Suppressor macrophage (primary cell): ENCODE measurements at places on chromosomes 12 and 14.

GRCh38 chr12:42936991-42937390 lies 347.4 kb upstream of the PRICKLE1 start:
- DNase-seq: no peak

GRCh38 chr14:20823859-20824258 lies 21.2 kb upstream of the RNASE1 start:
- no peak for DNase-seq

- DNase-seq: no peak
Measured at GRCh38 chr12:76720068-76720467, 43.8 kb upstream of the ZDHHC17 start.

DNA sequence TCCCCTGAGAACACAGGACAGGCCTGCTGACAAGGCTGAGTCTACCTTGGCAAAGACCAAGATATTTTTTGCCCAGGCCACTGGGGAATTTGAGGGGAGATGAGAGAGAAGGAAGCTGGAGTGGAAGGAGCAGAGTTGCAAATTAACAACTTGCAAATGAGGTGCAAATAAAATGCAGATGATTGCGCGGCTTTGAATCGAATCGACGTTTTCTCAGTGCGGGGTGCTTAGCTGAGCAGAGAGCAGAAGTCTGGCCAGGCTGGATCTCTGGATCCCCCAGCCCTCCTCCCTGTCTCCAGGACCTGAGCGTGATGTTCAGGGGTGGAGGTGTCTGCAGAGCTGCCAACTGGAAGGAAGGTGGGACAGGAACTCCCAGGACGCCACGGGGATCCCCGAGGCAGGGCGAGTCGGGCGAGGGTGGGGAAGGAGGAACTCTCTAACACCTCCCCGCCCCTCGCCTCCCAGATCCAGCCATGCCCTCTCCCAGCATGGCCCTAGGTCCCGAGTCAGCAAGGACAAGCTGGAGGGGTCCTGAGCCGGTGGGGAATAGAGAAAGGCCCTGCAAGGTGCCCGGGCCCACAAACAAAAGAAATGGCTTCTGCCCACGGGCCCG lies 527 bp upstream of the CARMIL3 start:
- no peak for DNase-seq

- DNase-seq: no peak
Measured at GRCh38 chr14:73726025-73726961, 12.1 kb upstream of the PNMA1 start.

DNA sequence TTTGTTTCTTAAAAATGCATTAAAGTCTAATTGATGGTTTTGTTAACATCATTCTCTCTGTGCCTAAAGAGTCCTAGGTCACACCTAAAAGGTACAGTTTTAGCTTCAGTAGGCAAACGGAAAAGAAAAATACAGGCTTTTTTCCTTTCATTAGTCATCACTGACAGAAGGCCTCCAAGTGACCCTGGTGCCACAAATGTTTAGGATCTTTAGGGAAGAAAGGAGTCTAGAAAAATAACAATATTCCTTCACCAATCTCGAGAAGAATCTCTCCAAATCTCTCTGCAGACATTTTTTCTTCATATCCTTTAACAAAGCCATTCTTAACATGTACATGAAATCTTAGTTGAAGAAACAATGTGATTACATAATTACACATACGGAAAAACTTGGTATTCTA lies 2.0 kb downstream of the DENND5B start:
- DNase-seq: no peak

- no peak for DNase-seq
Measured at GRCh38 chr12:81800298-81801148, 41.4 kb upstream of the PPFIA2 start.

GRCh38 chr14:79705126-79705894 lies 506.0 kb downstream of the DIO2 start:
- DNase-seq: no peak

GRCh38 chr12:65229441-65229840 lies 49.0 kb upstream of the MSRB3 start:
- peak; percentile 9 for DNase-seq

- DNase-seq: peak; percentile 84
Measured at GRCh38 chr12:108307006-108307405, 32.1 kb downstream of the CMKLR1 start.

DNA sequence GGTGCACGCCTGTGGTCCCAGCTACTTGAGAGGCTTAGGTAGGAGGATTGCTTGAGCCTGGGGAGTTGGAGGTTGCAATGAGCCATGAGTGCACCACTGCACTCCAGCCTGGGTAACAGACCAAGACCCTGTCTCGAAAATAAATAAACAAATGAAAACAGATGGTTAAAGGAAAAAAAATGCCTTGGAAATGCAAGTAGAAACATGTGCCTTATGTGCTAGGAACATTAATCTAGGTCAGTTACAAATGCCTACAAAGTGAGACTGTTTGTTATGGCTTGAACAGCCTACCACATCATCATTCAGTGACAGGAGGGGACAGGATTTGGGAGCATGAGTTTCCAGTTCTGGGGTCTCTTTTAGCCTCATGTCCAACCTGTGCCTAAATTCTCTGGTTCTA lies 52.4 kb upstream of the BCAT1 start:
- no peak for DNase-seq

DNA sequence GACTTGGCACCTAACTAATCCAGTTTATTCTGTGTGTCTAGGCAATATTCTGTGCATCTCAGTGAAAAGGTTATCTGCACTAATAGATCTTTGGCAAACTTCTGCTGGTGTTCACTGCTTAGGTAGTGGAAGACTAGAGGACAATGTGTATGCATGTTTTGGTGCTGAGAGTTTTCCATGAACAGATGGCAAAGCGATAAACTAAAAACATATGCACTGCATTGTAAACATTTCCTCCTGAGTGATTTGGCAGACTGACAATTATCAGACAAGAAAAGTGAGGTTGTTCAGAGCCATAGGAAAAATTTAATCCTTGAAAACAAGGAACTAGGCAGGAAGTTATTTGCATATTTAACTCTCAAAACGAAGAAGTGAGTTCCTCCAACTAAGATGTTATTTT lies 400.4 kb downstream of the ATP23 start:
- DNase-seq: no peak

DNA sequence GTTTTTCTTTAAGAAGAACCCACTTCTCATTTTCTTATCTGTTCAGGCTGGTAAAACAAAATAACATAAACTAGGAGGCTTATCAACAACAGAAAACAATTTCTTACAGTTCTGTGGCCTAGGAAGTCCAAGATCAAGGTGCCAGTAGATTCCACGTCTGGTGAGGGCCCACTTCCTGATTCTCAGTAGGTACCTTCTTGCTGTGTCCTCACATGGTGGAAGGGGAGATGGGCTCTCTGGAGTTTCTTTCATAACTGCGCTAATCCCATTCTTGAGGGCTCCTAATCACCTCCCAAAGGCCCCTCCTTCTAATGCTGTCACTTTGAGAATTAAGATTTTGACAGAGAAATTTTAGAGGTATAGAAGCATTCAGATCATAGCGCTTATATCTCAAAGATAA lies 33.4 kb downstream of the TXNRD1 start:
- no peak for DNase-seq

DNA sequence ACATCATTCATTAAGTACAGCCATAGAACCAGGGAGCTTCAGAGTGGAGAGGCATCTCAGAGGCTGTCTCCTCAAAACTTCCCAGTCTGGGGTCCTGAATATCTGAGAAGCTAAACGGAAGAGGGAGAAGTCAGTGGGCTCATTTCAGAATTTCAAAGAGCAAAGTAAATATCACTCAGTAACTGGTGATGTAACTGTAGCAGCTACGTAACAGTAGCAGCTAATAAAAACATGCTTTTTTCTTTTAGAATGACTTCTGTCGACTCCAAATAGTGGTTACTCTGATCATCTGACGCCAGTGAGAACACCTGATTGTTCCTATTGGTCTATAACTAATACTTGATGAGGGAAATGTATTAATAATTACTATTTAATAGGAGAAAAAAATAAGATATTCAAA lies 383.3 kb downstream of the DPF3 start:
- DNase-seq: no peak

DNA sequence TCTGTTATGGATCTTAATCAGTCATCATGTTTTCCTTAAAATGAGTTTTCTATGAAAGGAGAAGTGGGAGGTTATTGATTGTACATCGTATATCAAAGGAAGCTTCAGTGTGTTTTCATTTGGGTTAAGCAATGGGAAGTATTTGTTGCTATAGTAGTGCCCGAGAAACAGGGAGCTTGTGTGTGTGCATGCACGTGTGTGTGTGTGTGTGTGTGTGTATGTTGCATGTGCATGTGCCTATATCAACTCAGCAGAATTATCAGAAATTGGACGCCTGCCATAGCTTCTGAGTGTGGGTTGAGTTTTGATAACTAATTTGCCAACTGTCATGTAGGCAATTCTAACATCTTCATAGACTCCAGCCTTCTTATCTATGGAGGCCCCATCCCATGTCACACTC lies 246.1 kb upstream of the CRY1 start:
- no peak for DNase-seq

GRCh38 chr12:80317899-80318298 lies 126.1 kb upstream of the PTPRQ start:
- DNase-seq: no peak

GRCh38 chr14:100747021-100747586 lies 20.4 kb downstream of the DLK1 start:
- DNase-seq: no peak

DNA sequence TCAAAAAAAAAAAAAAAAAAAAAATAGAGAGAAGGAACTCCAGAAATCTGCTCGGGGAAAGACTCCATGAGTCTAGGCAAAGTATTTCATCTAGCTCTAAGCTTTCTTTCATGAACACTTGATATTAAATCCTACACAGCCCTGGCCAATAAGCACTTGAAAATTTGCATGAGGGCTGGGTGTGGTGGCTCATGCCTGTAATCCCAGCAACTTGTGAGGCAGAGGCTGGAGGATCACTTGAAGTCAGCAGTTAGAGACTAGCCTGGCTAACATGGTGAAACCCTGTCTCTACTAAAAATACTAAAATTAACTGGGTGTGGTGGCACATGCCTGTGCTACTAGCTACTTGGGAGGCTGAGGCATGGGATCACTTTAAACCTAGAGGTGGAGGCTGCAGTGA lies 13.1 kb upstream of the METAP2 start:
- no peak for DNase-seq

- DNase-seq: no peak
Measured at GRCh38 chr14:72966038-72966437, 39.8 kb downstream of the DCAF4 start.

DNA sequence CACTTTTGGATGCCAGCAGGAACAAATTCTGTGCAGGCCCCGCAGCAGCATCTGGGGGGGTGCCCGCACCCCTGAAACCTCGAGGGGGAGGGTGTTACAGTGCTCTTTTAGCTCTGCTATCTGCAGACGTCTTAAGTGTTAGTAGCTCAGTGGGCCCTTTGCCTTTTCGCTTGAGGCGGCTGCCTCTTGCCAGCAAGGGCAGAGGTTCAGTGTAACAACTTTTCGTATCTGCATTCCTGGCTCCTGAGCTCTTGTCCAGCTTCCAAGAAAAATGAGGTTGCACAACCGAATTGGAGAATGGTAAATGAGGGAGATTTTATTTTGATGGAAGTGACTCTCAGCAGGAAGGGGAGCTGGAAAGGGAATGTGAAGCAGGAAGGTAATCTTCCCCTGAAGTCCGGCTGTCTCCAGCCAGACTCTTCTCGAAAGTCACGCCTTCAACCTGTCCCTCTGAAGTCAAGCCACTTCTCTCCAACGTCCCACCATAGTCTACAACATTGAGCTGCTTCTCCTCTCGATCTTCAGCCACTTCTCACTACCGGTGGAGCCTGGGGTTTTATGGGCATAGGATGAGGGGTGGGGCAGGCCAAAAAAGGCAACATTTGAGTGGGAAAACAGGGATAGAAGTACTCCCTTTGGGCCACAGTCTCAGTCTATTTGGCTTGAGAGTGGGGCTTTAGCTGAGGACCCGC lies 17.8 kb downstream of the TAS2R50 start:
- DNase-seq: no peak

DNA sequence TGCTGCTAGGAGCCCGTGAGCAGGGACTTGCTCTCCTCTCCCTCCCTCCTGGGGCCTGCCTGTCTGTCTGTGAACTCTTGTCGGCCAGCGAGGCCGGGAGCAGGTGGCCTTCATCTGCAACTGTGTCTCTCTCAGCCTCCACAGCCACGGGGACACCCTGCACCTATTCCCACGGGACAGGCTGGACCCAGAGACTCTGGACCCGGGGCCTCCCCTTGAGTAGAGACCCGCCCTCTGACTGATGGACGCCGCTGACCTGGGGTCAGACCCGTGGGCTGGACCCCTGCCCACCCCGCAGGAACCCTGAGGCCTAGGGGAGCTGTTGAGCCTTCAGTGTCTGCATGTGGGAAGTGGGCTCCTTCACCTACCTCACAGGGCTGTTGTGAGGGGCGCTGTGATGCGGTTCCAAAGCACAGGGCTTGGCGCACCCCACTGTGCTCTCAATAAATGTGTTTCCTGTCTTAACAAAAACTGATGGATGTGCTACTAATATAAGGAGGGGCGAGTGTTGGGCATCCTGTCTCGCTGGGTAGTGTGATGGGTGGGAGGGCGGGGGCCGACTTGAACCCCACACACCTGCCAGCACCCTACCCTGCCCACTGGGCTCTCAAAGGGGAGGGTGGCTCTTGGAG lies 34.8 kb downstream of the MEG3 start:
- DNase-seq: no peak

DNA sequence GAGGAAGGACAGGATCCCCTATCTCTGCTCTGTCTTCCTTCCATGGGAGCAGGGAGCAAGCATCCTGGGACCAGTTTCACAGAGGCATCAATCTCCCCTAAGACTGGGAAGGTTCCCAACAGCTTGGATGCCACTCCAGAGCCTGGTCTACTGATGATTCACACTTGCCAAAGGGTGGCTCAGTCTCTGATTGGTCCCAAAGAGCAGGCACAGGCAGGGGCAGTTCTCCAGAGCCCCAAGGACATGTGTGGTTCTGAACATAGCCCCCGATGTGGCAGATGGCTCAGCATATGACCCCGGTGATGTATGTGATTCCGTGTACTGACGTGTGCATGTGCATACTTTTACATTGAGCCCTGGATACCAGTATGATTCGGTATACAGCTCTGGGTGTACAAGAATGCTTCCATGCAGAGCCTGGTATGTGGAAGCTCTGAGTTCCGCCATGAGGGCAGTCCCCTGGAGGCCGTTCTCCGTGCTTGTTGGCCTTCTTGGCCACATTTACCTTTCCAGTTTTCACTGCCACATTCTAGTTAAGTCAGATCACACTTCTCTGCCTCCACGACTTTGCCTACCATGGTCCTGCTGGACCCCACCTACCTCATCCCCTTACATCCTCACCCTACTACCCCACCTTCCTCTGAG lies 21.2 kb downstream of the ITGA7 start:
- DNase-seq: no peak

- peak; percentile 85 for DNase-seq
Measured at GRCh38 chr14:55117803-55118441, 11.1 kb upstream of the LGALS3 start.

GRCh38 chr12:4196805-4197420 lies 76.6 kb upstream of the CCND2 start:
- no peak for DNase-seq

- DNase-seq: peak; percentile 45
Measured at GRCh38 chr12:105099356-105099755, 8.2 kb upstream of the WASHC4 start.

DNA sequence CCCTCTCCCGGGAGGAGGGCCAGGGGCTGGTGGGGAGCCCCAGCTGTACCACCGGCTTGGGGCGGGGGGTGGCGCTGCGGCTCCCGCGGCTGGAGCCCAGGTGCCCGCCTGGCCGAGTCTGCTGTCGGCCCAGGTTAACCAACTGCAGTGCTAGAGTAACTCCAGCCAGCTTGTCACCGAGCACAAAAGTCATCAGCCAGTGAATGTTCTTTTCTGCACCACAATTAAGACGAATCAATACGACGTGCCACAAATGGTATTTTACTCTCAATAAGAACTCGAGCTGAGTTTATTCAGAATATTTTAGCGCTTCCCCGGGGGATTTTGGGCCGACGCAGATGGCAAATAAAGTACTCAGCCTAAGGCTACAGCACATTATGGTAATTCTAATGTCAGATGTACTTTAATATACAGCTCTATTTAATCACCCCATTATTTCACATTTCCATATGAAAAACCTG lies 83.2 kb downstream of the BCL11B start:
- DNase-seq: no peak
